Amygdala (tissue), 56 donors: ENCODE measurements at places on chromosomes 11 and 22.

- DNase-seq = no peak
Measured at GRCh38 chr11:73622926-73623593, 23.3 kb upstream of the PLEKHB1 start.

DNA sequence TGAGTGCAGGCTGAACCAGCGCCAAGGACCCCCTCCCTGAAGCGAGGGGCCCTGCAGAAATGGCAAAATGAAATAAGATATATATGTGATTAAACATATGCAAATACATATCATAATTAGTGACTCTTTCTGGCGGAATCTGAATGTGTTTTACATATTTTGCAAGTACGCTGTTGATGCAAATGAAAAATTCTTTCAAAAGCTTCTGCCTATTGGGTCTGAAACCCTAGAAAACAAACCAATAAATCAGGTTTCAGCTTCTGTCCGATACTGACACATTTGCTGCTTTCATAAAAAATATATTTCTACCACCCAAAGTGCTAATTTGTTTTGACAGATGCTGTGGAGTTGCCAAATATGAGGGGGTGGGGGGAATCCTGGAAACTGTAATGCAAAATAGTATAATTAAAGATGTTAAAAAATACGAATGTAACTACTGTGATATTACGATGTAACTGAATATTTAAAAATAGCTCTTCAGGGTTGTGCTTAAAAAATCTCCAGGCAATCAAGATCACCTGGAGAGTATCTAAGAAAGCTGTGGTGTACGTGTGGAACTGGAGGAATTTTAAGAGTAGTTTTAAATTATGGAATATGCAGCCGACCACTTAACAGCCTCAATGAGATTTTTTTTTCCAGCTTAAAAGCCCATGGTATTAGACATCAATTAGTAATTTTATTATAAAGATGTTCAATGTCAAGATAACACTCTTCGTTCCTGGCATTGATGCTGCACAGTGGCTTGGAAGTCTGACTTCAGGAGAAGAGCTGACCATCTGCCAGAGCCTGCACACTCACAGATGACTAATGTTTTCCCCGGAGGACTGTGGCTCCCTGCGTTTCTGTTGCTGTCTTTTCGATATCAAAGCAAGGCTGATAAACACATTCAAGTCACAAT is 122.2 kb upstream of the RCN1 start:
- no peak for DNase-seq

DNA sequence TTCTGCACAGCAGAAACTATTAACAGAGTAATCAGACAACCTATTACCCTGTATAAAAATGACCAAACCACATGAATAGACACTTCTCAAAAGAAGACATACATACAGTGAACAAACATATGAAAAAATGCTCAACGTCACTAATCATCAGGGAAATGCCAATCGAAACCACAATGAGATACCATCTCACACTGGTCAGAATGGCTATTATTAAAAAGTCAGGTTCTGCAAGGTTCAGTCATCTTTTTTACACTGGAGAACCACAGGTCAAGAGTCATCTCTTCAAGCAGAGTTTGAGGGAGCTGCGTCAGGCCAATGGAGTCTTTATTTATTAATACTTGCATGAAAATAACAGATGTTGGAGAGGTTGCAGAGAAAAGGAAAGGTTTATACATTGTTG is 40.4 kb downstream of the RCN1 start:
- DNase-seq = no peak

DNA sequence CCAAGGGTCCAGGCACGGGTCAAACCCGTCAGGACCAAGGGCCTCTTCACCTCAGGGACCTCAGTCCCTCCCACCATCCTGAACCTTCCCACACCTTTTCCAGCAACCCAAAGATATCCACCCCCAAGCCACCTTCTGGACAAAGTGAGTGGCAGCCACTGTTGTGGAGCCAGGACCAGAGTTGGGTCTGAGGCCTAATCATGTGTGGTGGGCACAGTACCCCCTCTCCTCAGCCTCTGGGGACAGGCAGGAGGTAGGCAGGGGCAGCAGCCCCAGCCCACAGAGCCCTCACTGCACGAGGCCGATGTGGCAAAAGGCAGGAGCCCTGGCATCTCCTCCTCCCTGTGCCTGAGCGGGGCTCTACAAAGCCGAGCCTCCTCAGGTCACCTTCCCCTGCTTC is 2.5 kb downstream of the KCNJ11 start:
- DNase-seq = no peak

- DNase-seq = no peak
Measured at GRCh38 chr11:2748061-2748813, 48.4 kb upstream of the KCNQ1OT1 start.

- DNase-seq = no peak
Measured at GRCh38 chr22:49951000-49951677, 9.4 kb upstream of the PIM3 start.

- no peak for DNase-seq
Measured at GRCh38 chr11:117999354-117999993, 13.3 kb downstream of the IL10RA start.

DNA sequence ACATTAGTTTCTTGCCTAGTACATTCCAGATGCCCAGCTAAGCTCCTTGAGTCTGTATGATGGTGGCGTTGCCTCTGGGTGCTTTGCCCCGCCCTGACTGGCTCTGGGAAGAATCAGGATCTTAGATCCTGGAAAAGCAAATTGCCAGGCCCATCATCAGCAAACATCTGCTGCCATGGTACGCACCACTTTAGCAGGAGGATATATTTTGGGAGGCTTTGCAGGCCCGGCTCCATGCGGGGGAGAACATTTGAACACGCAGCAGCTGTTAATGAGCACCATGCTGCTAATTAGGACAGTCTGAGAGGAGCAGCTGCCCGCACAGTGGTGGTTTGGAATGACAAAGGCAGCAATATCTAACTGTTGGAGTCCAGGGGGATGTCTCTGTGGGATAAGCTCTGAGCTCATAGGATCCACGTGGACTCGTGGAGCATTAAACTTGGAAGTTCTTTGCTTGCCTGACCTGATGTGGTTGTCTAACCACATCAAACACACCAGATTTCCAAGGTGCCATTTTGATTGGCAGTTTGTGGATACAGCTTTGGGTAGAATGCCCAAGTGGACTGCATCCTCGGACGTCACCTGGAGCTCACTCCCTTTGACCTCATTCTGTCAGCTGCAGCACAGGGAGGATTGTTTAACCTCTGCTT is 217.0 kb upstream of the ZBED5 start:
- peak; percentile 37 for DNase-seq

DNA sequence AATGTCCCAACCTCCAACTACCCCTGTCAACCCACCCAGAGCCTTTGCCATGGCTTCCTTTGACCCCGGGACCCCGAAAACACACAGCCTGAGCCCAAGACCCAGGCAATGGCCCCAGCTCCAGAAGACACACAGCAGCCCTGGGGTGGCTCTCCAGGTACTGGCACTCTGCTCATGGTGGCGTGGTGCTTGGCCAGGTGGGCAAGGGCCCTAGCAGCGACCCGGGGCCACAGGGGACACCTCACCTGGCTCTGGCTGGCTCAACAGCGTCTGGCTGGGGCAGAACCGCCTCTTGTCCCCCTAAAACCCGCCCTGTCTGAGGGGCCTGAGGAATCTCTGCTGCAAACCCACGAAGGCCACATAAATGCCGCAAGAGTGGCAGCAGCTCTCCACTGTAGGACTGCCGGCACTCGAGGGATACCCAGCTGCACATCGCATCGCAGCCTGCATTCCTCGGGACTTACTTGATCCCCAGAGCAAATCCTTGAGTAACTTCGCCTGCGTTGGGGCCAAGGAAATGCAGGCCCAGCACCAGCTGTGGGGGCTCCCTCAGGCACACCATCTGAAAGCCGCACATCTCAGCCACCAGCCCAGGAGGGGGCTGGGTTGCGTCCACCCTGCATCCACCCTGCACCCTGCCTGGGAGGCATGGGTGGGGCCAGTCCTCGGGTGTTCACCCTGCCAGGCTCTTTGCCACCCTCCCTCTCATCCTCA is 23.1 kb upstream of the GNB1L start:
- no peak for DNase-seq

DNA sequence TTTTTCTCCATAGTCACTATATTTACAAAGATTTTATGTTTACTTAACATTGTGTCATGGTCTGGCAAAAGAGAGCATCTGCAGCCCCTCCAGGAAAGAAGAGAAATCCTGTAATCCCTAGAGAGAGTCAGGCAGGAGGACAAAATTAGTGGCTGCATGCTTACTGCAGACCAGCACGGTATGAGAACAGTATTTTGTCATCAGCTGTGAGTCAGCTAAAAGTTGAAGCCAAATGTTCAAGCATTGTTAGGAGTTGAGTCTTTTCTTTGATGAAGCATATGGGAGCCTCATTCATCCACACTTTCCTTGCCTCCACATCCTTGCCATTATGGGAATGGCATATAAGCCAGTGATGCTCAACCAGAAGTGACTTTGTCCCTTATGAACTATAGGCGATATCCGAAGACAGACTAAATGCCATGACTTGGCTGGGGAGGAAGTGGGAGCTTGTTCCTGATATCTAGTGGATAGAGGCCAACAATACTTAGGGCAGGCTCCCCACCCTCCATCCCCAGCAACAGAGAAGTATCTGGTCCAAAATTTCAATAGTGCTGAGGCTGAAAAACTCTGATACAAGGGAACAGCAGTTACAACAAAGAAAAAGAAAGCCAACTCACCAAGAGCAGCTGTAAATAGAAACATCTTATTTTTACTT is 112.0 kb upstream of the OR5AK2 start:
- no peak for DNase-seq

DNA sequence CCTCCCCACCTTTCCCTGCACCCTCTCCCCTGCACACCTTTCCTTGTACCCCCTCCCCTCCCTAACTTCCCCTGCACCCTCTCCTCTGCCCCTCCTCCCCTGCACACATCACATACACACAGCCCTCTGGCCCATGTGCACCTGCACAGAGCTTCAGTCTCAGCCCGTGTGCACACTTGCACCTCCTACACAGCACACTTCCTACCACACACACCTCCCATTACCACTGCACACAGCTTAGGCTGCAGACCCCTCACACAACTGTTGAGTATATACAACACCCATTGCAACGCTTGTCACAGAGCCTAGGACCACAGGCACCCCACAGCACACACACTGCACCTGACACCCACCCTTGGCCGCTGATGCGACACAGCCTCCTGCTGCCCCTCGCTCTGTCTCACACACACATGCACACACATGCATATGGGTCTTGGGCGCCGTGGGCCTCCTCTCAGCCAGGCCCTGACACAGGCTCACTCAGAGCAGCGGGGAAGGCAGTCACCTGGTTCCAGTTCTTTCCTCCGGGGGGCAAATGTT is 411 bp downstream of the SIGIRR start:
- DNase-seq = no peak

GRCh38 chr11:129911298-129911697 is 15.9 kb upstream of the NFRKB start:
- DNase-seq = no peak

GRCh38 chr22:36291831-36292740 is 39.2 kb downstream of the APOL1 start:
- DNase-seq = no peak

DNA sequence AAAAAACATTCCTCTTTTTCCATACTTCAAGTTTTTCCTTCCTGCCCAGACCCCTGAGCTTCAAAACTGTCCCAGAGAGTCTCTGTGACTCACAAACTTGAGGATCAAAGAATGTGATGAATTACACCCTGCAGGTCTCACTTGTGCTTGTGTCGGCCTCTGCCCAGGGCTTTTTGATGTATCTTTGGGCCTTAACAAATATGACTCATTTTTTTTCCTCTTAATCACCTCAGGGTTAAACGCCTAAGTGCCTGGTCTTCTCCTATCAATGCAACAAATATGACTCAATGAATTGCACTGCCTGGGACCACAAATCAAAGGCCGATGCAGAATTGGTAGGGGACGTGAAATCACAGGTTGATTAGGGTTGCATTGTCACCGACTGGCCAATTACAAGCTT is 267.7 kb downstream of the LARGE1 start:
- DNase-seq = no peak

DNA sequence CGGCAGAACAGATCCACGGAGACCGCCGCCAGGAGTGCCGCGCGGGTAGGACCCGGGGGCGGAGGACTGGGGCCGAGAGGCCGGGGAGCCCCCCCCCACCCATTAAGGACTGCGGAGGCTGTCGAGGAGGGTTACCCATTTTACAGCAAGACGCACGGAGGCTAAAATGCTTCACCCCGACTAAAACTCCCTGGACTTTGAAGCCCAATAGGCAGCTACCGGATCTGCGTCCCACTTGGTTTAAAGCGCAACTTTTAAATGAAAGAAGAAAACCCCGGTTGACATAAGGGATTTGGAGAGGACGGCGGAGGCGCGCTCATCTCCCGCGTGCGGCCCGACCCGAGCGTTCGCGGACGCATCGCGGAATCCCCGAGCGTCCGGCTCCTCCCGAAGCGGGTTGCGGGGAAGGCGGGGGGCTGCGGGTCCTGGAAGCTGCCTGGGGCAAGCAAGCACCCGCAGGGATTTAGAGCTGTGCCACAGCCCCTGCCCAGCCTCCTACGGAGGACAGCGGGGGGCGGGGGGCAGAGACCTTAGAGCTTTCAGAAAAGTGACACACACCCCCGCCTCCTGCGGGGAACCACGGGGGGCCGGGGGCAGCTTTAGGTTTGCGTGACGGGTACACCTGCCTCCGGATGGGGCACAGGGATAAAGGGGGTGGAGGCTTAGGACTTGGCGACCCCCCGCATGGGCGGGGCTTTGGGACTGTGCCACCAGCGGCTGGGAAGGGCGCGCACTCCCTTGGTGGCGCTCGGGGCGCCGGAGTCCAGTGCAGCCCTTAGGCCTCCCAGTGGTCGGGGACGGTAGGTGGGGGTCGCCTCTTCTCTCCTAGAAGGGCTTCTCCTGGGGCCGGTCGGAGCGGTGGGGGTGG is 760 bp upstream of the CELSR1 start:
- DNase-seq = no peak

GRCh38 chr11:116740741-116741140 is 32.0 kb downstream of the BUD13 start:
- no peak for DNase-seq

- DNase-seq = no peak
Measured at GRCh38 chr11:116605543-116606459, 167.0 kb downstream of the BUD13 start.

GRCh38 chr11:45833761-45834160 is 13.5 kb upstream of the CRY2 start:
- DNase-seq = no peak

GRCh38 chr22:28237783-28238182 is 318.7 kb upstream of the PITPNB start:
- no peak for DNase-seq
